Activated naive CD8-positive, alpha-beta T cell treated with anti-CD3 and anti-CD28 coated beads, Interleukin-2, amount 10 ng/mL, durations not matched to agents 7 days and 5 days (primary cell): ENCODE measurements at places on chromosomes 13 and 19.
A peak's percentile ranks its signal among the peaks of the same experiment; 100 is the strongest.

DNA sequence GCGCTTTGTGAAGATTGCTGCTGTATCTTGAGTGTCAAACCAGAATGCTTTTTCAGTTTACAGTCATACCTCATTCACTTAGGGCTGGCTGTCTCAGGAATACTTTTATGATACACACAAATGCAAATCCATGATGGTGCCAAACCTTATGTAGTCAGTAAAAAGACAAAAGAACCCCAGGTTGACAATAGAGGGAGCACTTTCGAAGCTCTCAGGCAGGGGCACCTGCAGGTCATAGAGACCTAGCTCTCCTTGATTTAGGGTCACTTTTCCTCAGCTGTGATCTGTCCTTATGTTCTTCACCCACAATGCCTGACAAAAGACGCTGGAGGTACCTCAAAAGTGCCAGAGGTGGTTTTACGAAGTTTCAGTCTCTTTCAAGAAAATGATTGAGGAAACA lies 172.2 kb downstream of the DNAJC15 start:
- DNase-seq = no peak

DNA sequence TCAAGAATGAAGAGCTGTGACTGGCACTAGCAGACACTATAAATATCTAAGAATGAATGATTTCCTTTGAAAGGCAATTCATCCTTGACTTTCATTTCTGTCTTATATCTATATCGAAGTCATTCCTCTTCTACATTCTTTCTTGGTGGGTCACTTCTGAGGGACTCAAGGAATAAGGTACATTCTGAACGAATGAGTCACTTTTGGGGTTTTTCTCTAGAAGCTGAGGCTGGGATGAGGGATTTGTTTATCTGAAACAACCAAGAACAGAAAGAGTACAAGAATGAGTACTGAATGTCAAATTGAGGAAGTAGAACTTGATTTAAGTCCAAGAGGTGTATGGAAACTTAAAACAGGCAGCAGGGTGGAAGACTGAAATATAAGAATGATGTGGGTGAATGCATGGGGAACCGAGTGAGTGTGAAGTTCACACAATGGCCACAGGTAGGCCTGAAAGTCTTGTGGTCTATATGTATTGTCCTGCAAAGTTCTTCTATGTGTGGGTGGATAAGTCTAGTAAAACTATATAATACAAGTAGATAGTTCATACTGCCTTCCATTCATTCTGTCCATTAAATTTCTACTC lies 343.9 kb downstream of the OXGR1 start:
- DNase-seq = no peak

- DNase-seq = no peak
These were observed 43.8 kb downstream of the CCDC122 start for GRCh38 chr13:43835701-43836100.

DNA sequence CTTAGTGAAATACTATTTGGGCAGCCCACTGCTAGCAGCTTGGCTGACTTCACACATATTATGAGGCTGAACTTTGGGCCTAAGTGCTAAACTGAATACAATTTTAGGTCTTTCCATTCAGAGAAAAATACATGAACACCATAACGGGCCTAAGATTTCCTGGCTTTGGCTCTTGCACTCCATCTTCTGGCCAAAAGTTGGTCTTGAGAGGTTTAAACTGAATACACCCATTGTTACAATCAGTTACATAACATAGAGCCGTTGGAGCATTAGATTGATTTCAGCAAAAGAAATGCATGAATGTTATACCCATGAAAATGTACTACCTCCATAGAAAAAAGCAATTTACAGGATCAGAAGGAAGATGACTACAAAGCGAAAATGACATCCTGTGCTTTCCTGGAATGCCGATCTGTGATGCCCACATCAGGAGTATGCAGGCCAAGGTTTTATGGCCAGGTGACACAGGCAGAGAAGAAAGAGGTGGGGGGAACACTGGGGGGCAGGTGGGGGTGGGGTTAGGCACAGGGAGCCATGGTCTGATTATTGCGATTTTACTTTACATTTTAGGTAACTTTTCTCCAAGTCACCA lies 11.1 kb upstream of the SHISA2 start:
- no peak for DNase-seq

- no peak for DNase-seq
These were observed 5.5 kb upstream of the LILRA6 start for GRCh38 chr19:54248016-54248601.

- DNase-seq = no peak
These were observed 55.5 kb downstream of the TBC1D4 start for GRCh38 chr13:75426421-75426820.

- DNase-seq = no peak
These were observed 12.9 kb downstream of the ELAVL1 start for GRCh38 chr19:7992575-7992974.

- no peak for DNase-seq
These were observed 375.0 kb downstream of the ENOX1 start for GRCh38 chr13:43411741-43412140.

GRCh38 chr19:51259348-51260245 lies 8.7 kb downstream of the SIGLECL1 start:
- peak; percentile 62 for DNase-seq

GRCh38 chr19:35833972-35834371 lies 18.3 kb downstream of the NPHS1 start:
- no peak for DNase-seq

GRCh38 chr13:75652726-75653125 lies 16.6 kb downstream of the LMO7 start:
- DNase-seq = no peak

GRCh38 chr13:25920277-25920676 lies 131.5 kb downstream of the SHISA2 start:
- DNase-seq = no peak

DNA sequence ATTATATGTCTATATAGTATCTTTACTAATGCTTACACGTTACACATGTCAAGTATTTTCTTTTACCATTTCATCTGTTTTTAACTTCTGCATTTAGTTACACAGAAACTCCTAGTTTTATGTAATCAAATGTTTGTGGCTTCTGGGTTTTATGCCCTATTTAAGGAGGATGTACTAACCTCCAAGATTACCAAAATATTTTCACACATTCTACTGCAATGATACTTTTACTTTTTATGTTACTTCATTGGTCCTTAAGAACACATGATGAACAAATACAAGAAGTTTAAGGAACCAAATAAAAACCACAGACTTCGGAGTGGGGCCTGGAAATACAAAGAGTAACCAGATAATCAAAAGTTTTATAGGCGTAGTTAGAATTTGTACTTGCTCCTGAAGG lies 37.2 kb downstream of the ZC3H13 start:
- no peak for DNase-seq

GRCh38 chr19:53357821-53358581 lies 7.5 kb upstream of the ZNF525 start:
- no peak for DNase-seq

DNA sequence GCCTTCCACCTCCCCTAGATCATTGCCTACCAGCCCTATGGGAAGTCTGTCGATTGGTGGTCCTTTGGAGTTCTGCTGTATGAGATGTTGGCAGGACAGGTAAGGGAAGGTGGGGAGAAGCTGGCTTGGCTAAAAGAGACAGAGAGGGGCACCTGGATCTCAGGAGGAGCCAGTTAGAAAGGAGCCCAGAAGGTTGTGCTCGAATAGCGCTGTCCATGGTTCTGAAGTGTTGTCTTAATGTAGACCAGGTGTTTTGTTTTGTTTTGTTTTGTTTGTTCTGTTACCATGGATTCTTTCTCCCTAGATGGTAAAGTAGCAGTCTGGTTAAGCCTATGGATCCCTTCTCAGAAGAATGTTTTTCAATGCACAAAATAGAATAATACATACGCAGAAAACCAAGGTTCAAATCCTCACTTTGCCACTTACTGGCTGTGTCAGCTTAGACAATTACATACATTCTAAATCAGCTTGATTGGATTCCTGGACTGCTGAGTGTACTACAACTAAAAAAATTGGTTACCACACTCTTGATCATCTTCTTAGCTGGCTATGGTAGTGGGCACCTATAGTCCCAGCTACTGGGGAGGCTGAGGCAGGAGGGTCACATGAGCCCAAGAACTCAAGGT lies 5.9 kb upstream of the CACNG7 start:
- no peak for DNase-seq
